SHP77 (cell line): ENCODE measurements at places on chromosomes 1 and 21.
A peak's percentile ranks its signal among the peaks of the same experiment; 100 is the strongest.

GRCh38 chr1:218933513-218933912 is 240.2 kb upstream of the LYPLAL1 start:
- DNase-seq: no peak

- no peak for DNase-seq
Measured at GRCh38 chr1:167922023-167922422, 8.1 kb upstream of the ADCY10 start.

DNA sequence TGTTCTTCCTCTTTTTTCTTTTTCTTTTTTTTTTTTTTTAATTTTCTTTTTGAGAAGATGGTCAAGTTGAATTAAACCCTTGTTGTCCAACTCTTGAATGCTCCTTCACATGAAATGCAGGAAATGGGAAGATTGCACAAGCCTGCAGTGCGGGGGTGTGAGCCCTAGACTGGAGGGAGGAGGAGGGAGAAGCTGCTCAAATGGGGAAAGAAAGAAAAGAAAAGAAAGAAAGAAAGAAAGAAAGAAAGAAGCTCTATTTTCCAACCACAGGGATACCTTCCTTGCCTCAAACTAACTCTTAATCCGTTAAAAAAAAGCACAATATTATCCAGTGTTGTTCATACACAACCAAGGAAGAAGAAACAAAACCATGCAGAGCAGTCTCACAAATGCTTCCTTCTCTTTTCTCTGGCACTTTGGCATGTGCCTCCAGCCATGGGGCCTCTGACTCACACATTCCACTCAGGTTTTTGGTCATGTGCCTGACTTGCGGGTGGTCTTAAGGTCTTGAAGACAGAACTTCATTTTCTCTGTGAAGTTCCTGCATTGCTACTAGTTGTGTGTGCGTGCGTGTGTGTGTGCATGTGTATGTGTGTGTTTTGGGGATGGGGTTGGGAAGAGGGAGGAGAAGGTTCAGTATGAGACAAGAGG is 276.1 kb downstream of the RPS6KC1 start:
- no peak for DNase-seq

DNA sequence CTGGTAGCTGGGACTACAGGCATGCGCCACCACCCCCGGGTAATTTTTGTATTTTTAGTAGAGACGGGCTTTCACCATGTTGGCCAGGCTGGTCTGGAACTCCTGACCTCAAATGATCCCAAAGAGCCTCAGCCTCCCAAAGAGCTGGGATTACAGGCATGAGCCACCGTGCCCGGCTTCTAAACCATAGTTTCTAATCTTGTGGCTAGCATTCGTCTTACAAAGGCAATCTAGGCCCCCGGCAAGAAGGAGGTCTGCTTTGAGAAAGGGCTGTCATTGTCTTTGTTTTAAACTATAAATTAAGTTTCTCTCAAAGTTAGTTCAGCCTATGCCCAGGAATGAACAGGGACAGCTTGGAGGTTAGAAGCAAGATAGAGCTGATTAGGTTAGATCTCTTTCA is 10.3 kb upstream of the L1TD1 start:
- no peak for DNase-seq

DNA sequence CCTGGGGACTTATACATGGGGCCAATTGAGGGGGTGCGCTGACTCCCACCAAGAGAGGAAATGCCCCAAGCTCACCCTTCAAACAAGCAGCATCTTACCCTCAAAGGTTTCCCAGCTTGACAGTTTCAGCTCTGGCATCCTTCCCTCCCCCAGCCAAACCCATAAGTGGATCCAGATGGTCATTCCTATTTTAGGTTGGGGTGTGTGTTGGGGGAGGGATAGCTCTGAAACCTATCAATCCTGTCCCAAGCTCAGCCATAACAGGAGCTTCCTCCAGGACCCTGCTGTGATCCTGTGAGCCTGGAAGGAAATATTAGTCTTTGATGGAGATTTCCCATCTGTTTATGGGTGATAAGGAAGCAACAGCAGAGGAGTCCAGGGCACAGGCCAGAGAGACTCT is 3.4 kb upstream of the TMEM222 start:
- no peak for DNase-seq

- peak; percentile 60 for DNase-seq
Measured at GRCh38 chr1:180927348-180927747, 14.7 kb downstream of the KIAA1614 start.

- no peak for DNase-seq
Measured at GRCh38 chr1:66478116-66478515, 55.8 kb upstream of the SGIP1 start.

GRCh38 chr1:223700942-223701637 is 11.2 kb upstream of the CAPN2 start:
- DNase-seq: no peak

DNA sequence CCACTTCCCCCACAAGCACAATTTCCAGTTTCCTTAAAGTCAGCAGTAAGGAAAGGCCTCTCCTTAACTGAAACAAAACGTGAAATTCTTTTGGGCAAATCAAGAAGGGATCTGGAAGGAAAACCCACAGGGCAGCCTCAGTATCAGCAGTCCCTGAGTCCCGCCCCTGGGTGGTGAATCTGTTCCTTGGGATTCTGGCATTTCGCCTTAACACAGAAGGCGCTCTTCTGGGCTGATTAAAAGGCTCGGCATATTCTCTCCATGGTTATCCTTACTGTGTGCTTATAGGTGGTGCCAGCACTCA is 12.2 kb upstream of the RAB4A start:
- no peak for DNase-seq

- no peak for DNase-seq
Measured at GRCh38 chr1:25815208-25816111, 4.3 kb upstream of the MTFR1L start.

DNA sequence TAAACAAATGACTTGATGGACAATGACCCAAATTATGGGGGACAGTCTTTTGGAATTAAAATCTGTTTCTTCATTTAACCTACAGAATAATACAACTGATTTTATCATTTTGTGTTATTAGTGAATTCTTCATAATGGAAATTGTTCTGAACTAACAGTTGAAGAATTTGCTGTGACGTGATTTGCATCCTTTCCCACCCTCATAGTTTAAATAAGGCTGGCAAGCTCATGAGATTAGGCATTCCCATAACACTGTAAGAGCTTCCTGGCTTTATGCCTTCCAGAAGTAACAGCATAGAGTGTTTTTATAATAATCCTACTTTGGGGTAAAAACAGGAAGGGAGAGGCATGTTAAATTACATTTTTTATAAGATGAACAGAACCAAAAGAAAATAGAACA is 95.7 kb downstream of the ATP6V1G3 start:
- DNase-seq: no peak

GRCh38 chr1:209890641-209891330 is 47.2 kb upstream of the SYT14 start:
- DNase-seq: no peak

DNA sequence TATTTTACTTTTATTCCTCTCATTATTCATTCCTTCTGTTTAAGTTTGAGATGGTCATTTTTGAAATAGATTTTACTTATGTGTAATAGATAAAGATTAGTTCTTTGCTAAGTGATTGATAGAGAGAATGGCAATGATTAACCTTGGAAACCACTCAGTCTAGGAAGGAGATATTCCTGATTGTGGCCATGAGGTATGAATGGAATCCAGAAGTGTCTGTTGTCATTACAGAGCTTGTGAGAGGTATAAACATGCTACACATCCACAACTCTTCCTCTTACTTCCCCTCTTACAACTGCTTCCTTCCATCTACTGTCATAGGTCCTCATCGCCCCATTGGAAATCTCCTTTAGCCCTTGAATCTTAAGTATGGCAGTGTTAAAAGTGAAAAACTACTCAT is 988.8 kb upstream of the B3GALT2 start:
- no peak for DNase-seq

GRCh38 chr21:41634858-41635257 is 126.9 kb upstream of the TMPRSS2 start:
- DNase-seq: no peak

DNA sequence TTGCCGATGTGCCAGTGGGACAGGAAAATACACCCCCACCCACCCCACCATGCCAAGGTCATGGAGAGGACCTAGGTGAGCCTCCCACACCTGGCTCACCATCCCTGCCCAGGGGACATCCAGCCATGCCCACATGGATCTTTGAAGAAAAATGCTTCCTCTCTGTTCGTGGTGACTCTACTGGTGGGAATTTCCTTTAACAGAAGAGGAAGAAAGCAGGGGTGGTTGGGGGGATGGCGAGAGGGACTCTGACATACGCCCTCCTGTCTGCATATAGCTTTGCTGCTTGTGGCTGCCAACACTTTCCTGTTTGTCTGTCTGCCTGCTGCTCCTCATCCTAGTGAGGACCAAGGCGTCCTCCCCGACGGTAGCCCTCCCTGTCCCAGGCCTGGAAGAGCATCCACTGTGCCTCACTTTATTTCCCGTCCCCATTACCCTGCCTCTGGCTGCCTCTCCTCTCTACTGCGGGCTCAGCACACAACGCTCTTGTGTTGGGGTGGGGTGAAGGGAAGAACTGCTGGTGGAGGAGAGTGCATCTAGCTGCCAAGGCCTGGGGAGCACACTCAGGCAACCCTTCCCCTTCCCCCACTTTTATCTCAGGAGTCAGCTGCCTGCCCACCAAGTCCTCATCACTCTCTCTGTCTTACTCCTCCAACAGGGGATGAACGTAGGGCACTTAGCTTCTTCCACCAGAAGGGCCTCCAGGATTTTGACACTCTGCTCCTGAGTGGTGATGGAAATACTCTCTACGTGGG is 2.5 kb downstream of the SEMA4A start:
- DNase-seq: no peak

GRCh38 chr1:52142220-52143183 is 613 bp downstream of the ZFYVE9 start:
- peak; percentile 49 for DNase-seq

- DNase-seq: no peak
Measured at GRCh38 chr1:202698276-202698675, 12.0 kb downstream of the SYT2 start.

- no peak for DNase-seq
Measured at GRCh38 chr1:162398999-162399580, 12.8 kb downstream of the SH2D1B start.

GRCh38 chr1:245411245-245412036 is 256.7 kb downstream of the KIF26B start:
- no peak for DNase-seq

DNA sequence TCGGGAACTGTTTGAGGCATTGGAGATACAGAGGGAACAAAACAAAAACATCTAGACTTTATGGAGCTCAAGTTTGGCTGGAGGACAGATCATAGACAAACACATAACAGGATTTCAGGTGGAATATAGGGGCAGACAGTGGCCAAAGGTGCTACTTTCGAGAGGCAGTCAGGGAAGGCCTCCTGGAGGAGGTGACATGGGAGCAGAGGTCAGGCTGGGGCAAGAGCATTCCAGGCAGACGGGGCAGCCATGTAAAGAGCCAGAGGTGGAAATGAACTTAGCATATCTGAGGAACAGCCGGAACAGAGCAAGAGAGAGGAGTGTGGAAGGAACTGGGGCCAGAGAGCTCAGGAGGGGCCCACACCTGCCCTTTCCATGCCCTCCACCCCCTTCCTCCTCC is 122.3 kb downstream of the DMRTB1 start:
- no peak for DNase-seq

GRCh38 chr1:195082183-195082582 is 1526.1 kb downstream of the KCNT2 start:
- DNase-seq: no peak

GRCh38 chr1:234619071-234619480 is 9.1 kb upstream of the IRF2BP2 start:
- DNase-seq: no peak

GRCh38 chr1:51303751-51304251 is 26.6 kb downstream of the TTC39A start:
- no peak for DNase-seq

GRCh38 chr1:27253596-27253995 is 19.2 kb downstream of the WDTC1 start:
- DNase-seq: no peak

GRCh38 chr1:48757363-48757762 is 19.3 kb downstream of the BEND5 start:
- no peak for DNase-seq

DNA sequence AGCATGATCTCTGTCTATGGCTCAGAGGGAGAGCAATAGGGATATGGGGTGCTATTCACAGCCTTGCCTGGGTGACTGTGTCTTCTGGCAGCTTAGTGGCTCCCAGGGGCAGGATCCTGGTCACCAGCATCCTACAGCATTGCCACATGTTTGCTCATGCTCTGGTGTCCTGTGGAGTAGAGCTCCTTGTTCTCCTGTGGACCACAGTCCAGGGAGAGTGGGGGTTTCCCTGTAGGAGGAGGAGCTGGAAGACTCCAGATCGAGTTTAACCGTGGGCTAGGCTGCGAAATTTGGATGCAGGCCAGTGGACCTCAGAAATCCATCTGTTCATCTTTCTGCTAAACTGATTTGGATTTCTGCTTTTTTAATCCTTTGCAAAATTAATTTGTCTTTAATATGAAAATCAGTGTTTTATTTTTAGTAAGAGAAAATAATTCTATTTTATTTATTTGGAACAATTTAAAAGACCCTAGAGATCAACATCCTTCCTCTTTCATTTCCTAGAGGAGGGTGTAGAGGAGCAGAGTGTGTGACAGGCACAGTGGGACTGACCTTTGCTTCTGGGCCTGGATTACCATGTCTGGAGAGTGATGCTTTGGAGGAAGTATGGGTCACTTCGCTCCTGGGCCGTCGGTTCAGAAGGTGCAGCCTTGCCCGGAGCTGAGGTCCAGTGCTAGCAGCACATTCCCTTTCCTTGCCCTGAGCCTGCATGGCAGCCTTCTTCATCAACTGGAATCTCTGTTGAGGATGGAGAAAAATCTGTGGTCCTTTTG is 17.4 kb downstream of the ADARB1 start:
- DNase-seq: no peak

DNA sequence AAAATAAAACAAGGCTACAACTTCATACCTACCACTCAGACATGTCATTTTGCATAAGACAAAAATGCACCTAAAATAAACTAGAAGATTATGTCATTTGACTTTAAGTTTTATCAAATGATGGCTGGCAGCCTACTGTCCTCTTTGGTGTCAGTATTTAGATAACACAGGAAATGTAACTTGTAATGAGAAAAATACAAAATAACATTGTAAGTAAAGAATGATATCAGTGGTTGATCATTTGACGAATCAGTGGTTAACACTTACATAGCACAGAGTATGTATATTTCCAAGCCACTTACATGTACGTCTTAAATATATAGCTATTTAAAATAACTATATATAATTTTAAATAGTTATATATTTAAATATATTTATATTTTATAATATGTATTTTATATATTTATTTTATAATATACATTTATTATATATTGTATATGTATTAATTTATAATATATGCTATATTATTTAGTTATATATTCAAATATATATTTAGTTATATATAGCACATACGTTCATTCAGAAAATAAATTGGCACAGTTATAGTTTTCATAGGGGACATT is 44.1 kb downstream of the ZNF678 start:
- no peak for DNase-seq

GRCh38 chr1:202708456-202709275 is 1.6 kb downstream of the SYT2 start:
- DNase-seq: no peak
